ENCODE measurements at places on chromosomes 4 and X. TPM values are rescaled to one million over a fixed set of nuclear protein-coding genes. Genes with fewer than 3 reads are reported as not detected.

- no peaks in the 10 kb centered on the region for H3K36me3 ChIP-seq
- H3K27me3 ChIP-seq = peaks cover 25% of the 10 kb centered on the region
- peak; percentile 40 for DNase-seq
- H3K4me1 ChIP-seq = no peaks in the 10 kb centered on the region
- no peak overlapping the region for H3K4me3 ChIP-seq
Measured at GRCh38 chr4:121736735-121737351, 28.1 kb downstream of the SMIM43 start.

GRCh38 chr4:54118850-54119589 is 19.1 kb downstream of the GSX2 start:
- H3K27me3 ChIP-seq = peaks cover 11% of the 10 kb centered on the region
- peaks cover 2% of the 10 kb centered on the region for H3K36me3 ChIP-seq
- no peak for DNase-seq
- no peak overlapping the region for H3K4me3 ChIP-seq
- no peak overlapping the region for H3K27ac ChIP-seq
- no peaks in the 10 kb centered on the region for H3K4me1 ChIP-seq

DNA sequence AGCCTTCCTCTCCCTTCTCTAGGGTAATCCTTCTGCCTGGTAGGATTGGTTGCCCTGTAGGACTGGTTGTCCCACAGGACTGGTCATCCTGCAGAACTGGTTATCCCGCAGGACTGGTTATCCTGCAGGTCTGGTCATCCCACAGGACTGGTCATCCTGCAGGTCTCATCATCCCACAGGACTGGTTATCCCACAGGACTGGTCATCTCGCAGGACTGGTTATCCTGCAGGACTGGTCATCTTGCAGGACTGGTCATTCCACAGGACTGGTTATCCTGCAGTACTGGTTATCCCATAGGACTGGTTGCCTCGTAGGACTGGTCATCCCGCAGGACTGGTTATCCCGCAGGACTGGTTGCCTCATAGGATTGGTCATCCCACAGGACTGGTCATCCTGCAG is 48.1 kb upstream of the STOX2 start:
- H3K27me3 ChIP-seq = peaks cover 18% of the 10 kb centered on the region
- no peaks in the 10 kb centered on the region for H3K4me1 ChIP-seq
- DNase-seq = no peak

DNA sequence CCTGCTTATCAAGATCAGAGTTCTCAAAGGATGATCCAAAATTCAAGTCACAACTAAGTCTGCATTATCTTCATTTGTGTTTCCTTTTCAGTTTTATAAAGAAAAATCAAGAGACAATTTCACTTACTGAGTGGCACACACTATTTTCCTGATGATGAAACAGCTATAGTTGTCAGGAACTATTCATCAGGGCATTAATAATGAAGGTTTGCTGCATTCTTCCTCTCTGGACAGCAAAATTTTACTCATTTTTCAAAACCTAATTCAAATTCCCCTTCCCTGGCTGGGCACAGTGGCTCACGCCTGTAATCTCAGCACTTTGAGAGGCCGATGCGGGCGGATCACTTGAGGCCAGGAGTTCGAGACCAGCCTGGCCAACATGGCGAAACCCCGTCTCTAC is 83.5 kb upstream of the SMIM10 start:
- no peak for DNase-seq
- no peaks in the 10 kb centered on the region for H3K36me3 ChIP-seq
- H3K27me3 ChIP-seq = no peaks in the 10 kb centered on the region
- H3K27ac ChIP-seq = no peak overlapping the region

GRCh38 chrX:7941390-7942042 is 14.3 kb upstream of the PNPLA4 start:
- H3K36me3 ChIP-seq = no peaks in the 10 kb centered on the region
- peaks cover under 1% of the 10 kb centered on the region for H3K27me3 ChIP-seq
- DNase-seq = no peak
- no peaks in the 10 kb centered on the region for H3K4me1 ChIP-seq
- no peak overlapping the region for H3K4me3 ChIP-seq

Gene NAA11
- not detected for total RNA-seq

Gene RGN
- total RNA-seq = not detected

Gene SLC7A11
- total RNA-seq = 13.8 TPM

Gene TCEAL2
- 0.53 TPM for total RNA-seq
